Bronchial epithelial cell (primary cell): ENCODE measurements at places on chromosomes 2 and 18. TPM values are rescaled to one million over a fixed set of nuclear protein-coding genes. Genes with fewer than 3 reads are reported as not detected.

DNA sequence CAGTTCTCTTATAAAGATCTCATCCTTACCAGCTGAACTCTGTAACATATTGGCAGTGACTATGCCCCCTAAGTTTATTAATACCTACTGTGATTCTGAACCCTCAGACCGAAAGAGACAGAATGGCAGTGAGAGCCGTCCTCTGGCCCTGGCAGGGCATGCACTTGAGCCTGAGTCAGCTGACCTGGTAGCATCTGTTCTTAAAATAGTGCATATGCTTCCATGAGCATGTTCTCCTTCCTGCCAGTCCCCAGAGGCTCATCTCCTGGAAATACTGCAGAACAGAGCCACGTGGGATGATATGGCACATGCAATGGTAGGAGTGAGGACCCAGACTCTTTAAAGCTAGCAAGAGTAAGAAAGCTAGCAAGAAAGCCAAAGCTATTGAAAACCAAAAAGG is 59.0 kb downstream of the RASGRP3 start:
- DNase-seq: no peak

DNA sequence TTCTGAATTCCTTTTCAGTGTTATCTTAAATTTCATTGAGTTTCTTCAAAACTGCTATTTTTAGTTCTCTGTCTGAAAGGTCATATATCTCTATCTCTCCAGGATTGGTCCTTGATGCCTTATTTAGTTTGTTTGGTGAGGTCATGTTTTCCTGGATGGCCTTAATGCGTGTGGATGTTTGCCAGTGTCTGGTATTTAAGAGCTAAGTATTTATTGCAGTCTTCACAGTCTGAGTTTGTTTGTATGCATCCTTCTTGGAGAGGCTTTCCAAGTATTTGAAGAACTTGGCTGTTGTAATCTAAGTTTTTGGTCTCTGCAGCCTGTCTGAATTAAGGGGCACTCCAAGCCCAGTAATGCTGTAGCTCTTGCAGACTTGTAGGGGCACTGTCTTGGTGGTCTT is 249.3 kb downstream of the ZNF385B start:
- no peak for DNase-seq

DSG1 gene
- under 0.01 and 0.64 TPM in 2 replicates for total RNA-seq

DNA sequence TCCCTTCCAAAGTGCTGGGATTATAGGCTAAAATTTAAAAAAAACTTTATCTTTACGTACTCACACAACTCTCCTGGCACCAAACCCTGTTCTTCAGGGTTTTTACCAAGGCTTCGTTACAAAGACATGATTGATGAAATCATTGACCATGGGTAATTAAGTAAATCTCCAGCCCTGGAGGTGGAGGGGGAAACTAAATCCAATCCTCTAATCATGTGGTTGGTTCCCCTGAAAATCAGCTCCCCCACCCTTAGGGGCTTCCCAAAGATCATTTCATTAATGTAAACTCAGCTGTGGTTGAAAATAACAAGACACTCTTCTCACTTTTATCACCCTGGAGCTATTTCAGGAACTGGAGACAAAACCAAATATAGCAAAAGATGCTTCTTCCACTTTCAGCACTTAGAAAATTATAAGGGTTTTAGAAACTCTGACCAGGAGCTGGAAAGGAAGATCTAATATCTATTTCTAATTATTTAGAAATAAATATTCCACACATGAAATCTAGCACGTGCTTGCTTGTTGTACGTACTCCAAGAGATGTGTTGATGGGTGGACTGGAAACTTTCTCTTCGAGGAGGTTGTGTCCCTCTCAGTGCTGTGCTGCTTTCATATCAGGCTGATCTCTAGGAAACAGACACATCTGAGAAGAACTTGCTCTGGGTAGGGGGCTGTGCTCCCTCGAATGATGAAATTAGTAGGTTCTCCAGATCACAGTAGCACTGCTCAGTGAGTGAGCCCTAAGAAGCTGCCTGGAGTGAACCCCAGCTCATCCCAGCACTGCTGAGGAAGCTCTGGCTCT is 67.2 kb downstream of the SMAD4 start:
- no peak for DNase-seq

GRCh38 chr18:46377557-46377956 is 273.4 kb downstream of the HAUS1 start:
- DNase-seq: no peak

- DNase-seq: peak; percentile 48
Measured at GRCh38 chr2:146821836-146822316, 1023.0 kb upstream of the ACVR2A start.

DNA sequence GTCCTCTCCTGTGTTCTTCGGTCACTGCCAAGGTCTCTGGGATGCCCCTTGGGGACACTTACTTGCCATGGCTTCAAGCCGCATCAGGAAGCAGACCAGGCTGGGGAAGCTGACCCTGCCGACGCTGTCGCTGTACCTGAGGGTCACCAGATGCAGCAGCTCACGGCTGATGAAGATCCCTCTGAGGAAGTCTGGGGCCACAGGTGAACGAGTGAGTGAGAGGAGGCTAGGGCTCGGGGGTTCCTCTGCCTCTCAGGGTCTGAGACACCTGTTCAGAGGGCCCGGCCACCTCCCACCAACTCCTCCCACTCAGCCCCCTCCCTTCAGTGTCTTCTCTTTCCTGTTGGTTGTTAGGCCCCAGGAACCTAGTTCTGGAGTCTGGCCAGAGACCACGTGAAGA is 74.9 kb downstream of the CAPN13 start:
- DNase-seq: no peak

PIAS2 gene
- total RNA-seq: 12.9 and 13.7 TPM in 2 replicates
